ENCODE measurements at places on chromosomes 6 and 20. TPM values are rescaled to one million over a fixed set of nuclear protein-coding genes. Genes with fewer than 3 reads are reported as not detected.

DNA sequence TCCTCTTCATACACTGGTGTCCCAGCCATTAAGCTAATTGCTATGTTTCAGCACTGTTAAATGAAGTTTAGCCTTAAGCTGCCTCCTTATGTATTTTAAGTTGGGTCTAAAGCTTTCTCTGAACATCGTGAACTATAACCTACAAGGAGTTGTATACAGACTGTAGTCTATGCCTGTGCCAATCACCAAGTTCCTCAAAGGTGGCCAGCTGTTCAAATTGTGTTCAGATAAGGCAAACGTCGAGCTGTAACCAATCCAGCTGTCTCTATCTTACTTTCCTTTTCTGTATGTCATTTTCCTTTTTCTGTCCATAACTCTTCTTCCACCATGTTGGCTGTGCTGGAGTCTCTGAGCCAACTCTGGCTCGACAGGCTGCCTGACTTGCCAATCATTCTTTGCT, 199.6 kb downstream of the OGFRL1 start:
- no peak for DNase-seq

DNA sequence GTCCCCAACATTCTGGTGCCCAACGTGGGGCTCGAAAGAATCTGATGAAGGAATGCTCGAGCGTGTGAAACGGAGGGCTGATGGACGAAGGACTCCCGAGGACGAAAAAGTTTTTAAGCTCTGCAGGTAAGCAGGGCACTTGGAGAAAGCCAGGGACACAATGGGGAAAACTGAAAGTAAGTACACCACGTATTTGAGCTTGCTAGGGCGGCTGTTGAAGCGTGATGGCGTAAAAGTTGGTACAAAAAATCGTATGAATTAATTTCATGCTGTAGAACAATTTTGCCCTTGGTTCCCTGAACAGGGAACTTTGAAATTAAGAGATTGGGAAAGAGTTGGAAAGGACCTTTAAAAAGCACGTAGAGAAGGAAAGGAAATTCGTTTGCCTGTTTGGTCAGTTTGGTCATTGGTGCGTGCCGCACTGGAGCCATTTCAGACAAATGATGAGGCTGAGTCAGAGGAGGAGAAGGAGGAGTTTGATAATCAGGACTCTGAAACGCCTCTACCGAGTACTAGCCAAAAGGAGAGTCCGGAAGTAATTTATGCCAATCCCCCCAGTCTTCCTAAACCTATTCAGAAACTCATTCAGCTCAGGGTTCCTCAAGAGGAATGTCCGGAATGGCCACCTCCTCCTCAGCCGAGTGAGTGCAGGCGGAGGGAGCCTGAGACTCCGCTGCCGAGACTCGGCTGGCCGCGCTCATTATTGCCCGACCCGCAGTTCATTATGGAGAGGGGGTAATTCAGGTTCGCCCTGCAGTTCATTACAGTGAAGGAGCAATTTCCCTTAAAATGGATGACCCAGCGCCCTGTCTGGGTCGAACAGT, 59.2 kb upstream of the PRSS16 start:
- DNase-seq, result peak; percentile 55

- DNase-seq, result no peak
Measured at GRCh38 chr20:25032478-25033264, 25.3 kb downstream of the ACSS1 start.

DNA sequence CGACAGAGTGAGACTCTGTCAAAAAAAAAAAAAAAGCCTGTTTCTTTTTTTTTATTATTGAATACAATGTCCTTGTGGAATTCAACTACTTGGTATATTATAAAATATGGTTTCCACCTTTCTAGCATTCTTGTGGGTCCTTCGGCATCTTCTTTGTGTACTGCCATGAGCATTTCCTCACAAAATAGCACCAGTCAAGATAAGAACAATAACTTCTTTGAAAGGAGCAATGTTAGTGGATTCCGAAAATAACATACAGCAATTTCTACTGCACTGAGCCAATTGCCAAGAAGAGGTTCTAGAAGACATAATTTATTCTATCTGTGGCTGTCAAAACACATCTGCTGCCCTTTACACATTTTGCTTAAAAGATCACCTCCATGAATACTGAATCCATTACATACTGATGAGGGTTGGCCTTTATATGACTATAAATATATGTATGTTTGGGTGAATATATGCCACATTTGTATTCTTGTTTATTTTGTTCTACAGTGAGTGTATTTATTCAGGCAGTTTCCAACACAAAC, 19.1 kb upstream of the SPTLC3 start:
- DNase-seq, result no peak

GRCh38 chr6:73779943-73780342, 83.9 kb downstream of the CD109 start:
- DNase-seq, result no peak

GABRR1 gene
- total RNA-seq, result not detected

PDE7B gene
- total RNA-seq, result not detected

GRCh38 chr6:32963866-32964265, 4.5 kb upstream of the BRD2 start:
- no peak for DNase-seq

PRDM13 gene
- total RNA-seq, result not detected

DNA sequence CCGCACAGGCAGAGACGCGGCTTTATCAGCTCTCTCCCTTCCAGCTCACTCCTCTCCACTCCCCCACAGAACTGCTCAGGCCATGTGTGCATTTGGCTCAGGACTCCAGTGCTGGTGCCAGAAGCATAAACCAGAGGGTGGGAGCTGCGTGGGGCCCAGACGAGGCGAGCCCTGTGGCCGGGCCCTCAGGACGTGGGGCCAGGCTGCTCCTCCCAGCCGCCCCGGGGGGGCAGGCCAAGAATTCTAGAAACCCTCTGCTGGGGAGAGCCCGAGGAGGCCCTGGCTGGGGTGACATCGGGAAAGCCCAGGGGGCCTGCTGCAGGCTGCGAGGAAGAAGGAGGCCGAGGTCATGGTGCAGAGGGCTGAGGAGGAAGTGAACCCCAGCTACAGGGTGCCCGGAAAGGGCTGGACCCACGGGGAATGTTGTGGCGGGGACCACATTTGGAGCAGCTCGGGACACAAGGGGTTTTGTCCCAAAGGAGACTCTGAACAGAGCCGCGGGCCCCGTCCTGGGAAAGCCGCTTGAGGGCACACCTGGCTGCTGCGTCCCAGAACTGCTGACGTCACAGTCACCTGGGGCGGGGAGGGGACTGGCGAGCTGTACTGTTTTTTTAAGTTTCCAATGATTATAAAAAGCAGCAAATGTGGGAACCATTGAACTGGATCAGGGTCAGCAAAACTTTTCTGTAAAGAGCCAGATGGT, 107.1 kb downstream of the BANF2 start:
- DNase-seq, result no peak

DNA sequence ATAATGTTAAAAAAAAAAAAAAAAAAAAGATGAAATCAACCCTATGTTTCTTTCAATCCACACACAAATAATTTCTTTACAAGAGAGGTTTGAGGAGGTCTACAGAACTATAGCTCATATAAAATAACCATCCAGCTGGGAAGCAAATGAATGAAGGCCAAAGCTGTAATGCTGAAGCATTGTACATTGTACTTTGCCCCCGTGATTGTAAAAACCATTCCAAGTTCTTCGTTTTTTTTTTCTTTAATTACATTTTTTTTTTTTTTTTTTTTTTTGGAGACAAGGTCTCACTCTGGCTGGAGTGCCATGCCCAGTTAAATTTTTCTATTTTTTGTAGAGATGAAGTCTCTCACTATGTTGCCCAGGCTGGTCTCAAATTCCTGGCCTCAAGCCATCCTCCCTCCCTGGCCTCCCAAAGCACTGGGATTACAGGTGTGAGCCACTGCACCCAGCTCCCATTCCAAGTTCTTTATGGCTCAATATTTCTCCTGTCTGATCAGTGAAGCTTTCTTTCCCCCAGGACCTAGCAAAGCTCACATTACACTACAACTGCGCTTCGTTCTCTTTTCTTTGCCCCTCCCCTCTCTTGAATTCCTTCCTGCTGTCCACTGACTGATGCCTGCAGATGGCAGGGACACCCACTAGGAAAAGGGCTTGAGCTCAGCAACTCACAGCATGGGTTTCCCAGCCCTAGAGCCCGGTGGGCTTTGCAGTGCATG, 53.0 kb upstream of the NOP56 start:
- no peak for DNase-seq

- DNase-seq, result peak; percentile 92
Measured at GRCh38 chr6:45685076-45685475, 307.3 kb upstream of the SUPT3H start.

- no peak for DNase-seq
Measured at GRCh38 chr6:79864421-79864820, 82.9 kb downstream of the ELOVL4 start.

GRCh38 chr6:90187437-90188121, 109.1 kb downstream of the BACH2 start:
- DNase-seq, result no peak

APOM gene
- total RNA-seq, result 1.1 TPM

- no peak for DNase-seq
Measured at GRCh38 chr20:50223039-50224005, 32.7 kb downstream of the CEBPB start.

TMEM244 gene
- total RNA-seq, result not detected

DNA sequence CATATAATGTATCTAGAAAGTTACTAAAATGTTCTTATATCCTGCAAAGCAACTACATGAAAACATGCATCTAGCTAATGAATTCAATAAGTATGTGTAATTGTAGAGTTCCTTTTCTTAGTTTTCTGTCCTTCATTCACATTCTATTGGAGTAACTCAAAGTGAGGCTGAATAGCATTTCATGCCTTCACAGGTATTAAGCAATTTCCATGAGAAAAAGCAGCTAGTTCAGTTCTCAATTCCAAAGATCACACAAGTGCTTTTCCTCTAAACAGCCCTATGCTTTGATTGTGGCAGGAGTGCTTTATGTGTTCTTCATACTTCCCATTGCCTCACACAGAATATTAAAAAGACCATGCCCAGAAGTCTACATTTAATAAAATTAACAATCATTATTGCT, 274.9 kb downstream of the RFPL4B start:
- no peak for DNase-seq

Data from SJSA1 (cell line).